Amniotic stem cell (primary cell): ENCODE measurements at places on chromosomes 6 and 20.

DNA sequence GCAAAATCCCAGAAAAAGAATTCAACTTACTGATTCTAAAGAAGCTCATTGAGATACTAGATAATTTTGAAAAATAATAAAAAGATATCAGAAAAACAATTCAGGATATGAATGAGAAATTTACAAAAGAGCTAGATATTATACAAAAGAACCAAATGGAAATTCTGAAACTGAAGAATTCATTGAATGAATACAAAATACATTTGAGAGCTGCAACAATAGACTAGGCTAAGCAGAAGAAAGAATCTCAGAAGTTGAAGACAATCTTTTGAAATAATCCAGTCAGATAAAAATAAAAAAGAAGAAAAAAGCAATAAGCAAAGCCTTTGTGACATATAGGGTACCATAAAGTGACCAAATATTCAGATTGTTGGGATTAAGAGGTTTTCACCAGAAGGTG is 206.0 kb downstream of the CD109 start:
- DNase-seq, result no peak

DNA sequence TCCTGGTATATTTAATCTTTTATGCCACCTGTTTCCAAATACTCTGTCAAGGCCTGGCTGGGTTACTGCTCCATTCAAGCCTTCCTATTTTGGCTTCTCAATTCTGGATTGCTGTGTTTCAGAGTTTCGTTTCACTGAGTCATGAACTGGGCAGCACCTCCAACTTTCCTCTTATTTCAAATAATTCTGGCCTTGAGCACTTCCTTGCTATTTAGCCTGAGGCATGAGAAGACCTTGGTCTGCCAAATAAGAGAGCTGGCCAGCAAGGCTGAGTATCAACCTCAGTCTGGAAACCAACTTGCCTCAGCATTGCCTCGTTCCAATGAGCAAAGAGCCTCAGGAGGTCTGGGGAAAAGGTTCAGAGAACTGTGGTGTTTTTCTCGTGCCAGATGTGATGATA is 66.6 kb downstream of the TNFAIP3 start:
- DNase-seq, result no peak

DNA sequence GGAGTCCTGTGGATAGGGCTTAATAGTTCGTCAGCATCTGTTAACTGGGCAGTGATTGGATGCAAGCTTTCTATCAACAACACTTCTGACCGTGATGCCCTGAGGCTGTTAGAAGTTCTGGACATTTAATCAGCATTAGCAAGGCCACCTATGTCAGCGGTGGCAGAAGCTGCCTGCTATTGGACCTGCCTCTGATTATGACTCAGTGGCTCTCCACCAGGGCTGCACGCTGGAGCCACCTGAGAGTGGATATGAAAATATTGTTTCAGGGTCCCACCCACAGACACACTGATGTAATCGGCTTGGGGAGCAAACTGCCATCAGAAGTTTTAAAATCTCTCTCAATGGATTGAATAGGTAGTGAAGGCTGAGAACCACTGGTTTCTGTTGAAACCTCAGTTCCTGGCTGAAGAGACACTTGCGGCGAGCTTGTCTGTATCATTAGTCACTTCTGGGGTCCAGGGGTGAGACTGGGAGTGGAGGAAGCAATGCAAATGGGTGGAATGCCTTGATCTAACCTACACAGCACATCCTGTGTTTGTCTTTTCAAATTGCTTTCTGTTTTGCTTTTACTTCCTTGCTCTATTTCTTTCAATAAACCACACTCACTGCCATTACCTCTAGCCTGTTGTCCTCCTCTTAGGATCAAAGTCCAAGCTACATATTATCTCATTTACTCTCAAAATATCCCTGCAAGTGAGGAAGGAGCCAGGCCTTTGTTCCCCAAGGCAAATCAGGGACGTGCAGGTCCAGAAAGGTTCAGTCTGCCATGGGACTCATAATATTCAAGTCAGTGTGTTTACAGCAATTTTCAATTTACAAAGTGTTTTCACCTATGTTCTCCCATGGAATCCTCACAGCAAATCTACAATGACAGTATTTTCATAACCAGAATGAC is 4.2 kb downstream of the CLIC5 start:
- no peak for DNase-seq

DNA sequence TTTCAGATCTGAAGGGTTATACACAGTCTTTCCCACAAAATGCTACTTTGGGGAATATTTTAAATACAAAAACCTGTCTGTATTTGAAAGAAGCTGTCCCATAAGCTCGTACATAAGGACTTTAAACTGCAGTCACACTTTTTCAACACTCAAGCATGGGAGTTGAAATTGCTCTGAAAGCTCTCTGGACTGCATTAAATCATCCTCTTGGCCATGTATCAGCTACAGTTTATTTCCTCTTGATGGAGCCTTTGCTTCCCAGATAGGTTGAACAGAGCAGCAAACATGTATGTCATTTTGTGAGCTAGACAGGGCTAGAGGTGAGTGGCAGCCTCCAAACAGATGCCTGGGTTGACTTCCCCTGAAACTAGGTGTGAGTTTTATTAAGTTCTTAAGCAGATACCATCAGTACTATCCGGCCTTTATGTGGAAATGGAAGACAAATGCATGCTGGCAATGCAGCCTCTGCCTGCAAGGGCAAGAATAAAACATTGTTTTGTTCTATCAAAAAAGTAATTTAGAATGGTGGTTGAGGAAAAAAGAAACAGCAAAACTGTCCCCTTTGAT is 105.9 kb upstream of the ENPP5 start:
- DNase-seq, result no peak

DNA sequence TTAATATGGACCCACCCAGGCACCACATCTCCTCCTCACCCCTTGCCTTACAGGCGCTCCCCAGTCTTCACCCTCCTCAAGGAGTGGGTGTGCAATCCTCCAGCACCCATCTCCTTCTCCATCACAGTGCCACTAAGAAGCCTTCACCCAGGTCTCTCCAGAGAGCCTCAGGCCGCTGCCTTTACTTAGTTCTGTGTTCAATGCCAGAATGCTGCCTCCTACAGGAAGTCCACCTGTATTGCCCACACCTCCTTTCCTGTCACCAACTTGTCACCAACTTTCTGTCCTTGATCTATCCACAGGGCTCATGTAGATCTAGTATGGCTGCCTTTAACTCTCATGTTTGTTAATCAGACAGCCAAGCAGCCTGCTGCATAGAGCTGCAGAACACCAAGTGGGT is 586 bp upstream of the LST1 start:
- no peak for DNase-seq

DNA sequence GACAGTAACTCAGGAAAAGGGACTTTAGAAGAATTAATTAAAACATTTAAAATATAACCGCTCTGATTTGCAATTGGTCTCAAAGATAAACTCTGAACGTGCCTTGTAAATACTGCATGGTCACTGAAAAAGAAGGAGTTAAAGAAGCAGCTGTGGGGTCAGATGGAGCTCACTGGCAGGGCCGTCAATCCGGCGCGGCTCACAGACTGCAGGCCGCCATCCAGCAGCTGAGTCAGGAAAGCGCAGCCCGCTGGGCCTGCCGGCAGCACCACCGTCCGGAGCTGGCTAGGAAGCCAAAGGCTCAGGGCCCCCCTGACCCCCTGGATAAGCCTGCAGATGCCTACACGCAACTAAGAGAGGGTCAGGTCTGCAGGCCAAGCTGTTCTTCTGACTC is 54.2 kb upstream of the FRMD1 start:
- DNase-seq, result no peak

DNA sequence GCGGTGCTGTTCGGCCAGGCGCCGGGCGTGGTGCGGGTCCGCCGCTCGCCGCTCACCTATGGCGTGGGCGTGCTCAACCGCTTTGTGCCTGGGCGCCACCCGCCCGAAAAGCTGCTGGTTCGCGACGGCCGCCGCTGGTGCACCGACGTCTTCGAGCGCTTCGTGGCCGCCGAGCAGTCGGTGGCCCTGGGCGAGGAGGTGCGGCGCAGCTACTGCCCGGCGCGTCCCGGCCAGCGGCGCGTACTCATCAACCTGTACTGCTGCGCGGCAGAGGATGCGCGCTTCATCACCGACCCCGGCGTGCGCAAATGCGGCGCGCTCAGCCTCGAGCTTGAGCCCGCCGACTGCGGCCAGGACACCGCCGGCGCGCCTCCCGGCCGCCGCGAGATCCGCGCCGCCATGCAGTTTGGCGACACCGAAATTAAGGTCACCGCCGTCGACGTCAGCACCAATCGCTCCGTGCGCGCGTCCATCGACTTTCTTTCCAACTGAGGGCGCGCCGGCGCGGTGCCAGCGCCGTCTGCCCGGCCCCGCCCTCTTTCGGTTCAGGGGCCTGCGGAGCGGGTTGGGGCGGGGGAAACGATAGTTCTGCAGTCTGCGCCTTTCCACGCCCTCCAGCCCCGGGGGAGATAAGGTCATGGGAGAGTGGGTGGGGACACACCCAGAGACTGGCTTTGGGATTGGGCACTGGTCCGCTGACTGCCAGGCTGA is 15.7 kb downstream of the ADISSP start:
- DNase-seq, result no peak

GRCh38 chr6:143973097-143973966 is 34.7 kb downstream of the PLAGL1 start:
- DNase-seq, result no peak

DNA sequence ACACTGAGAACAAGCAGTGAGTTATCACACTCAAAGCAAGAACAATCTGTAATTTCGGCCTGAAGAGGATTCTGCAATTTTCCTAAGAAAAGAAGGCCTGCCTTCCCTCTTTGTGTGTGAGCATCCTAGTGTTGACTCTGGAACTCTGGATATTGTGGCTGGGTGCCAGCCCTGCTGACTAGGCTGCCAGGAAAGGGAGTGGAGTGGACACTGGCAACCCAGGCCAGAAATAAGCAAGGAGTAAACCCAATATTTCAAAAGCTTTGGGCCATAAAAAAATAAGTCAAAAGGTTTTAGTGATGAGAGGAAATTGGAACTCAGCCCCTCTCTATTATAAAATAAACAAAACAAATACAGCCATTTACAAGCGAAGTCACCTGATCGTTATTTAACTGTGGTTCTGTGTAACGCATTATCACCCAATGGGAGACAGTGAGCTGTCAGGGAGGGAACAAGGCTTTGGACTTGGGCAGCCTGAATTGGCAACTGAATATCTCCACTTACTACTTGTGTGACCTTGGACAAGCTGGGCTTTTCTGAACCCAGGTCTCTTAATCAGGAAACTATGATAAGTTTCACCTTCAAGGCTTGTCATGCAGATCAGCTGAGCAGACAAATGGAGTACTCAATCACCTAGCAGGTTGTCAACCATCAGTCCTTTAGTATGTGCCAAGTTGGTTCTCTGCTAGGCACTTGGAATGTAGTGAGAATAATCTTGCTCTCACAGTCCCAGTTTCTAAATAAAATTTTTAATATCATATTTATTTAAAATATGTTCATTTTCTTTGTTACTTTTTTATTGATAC is 196.2 kb downstream of the PAX1 start:
- no peak for DNase-seq

- DNase-seq, result no peak
These were observed 21.1 kb upstream of the TAGAP start for GRCh38 chr6:159065759-159066329.

- DNase-seq, result no peak
These were observed 10.1 kb upstream of the ZNF337 start for GRCh38 chr20:25706793-25707192.

GRCh38 chr6:132418235-132418965 is 17.1 kb upstream of the MOXD1 start:
- DNase-seq, result no peak

DNA sequence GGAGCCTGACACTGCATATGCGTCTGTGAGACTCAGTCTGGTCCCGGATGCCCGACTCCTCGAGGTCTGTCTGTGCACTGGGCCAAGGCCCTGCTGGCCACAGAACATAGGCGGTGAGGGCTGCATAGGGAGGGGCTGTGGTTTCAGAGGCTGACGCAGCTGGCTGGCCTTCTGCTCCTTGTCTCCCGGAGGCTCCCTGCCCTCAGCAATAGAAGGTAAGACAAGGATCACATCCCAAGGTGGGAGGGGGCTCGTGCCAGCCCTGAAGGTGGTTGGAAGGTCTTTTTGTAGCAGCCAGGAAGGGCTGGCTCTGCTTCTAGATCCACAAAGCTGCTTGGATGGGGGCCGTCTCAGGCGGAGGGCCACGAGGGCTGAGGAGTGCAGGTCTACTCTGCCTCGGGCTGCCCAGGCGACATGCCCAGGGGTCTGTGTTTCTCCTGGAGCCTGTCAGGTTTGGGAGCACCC is 239.8 kb upstream of the SULF2 start:
- peak; percentile 59 for DNase-seq

DNA sequence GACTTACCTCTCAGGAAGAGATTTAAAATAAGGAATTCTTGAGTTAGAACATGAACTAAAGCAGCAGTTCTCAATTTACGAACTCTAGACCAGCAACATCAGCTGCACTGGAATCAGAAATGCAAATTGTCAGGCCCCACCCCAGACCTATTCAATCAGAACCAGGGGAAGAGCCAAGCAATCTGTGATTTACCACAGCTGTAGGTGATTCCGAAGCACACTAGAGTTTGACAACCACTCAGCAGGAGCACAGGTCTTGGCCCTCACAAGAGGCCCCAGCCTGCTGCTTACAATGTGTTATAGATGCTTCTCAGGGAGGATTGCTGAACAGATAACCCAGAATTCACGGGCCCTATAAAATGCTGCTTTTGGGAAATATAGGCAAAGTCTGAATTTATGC is 279.2 kb downstream of the PTPRK start:
- DNase-seq, result no peak

DNA sequence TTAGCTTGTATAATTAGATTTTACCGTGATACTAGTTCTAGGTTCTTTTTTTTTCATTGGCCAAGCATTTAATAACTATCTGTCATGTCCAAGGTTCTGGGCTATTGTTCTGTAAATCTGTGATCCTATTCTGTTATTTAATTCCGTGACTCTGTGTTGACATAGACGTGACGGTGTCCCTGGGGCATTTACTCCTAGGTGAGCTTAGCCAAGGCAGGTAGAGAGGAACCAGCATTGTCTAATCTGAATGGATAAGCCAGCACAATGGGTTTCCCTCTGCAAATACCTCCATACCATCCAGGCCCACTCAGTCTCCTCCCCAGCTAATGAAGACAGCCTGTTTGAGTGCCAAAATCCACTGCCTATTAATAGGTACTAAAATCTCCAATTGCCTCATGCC is 8.9 kb upstream of the CDSN start:
- DNase-seq, result no peak

DNA sequence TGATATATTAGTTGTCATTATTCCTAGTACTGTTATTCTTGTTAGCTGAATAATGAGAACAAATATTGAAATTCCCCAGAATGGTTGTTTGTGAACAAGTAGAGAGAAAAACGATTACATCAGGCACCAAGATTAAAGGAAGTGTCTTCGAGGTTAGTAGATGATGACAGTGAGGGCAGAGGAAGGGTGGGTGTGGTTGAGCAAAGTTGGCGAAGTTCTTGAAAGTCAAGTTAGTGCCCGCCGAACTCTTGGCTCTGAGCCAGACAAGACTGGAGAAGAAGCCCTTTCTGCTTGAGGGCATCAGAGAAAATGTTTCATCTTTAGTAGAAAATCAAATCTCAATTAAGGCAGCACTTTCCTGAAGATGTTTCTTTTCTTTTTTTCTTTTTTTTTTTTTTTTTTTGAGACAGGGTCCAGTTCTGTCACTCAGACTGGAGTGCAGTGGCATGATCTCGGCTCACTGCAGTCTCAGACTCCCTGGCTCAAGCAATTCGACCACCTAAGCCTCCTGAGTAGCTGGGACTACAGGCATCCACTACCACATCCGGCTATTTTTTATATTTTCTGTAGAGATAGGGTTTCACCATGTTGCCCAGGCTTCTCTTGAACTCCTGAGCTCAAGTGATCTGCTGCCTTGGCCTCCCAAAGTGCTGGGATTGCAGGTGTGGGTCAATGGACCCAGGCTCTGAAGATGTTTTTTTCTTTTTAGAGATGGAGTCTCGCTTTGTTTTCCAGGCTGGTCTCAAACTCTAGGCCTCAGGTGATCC is 77.1 kb downstream of the SGK1 start:
- no peak for DNase-seq
